ENCODE measurements at places on chromosomes 6 and 20.

DNA sequence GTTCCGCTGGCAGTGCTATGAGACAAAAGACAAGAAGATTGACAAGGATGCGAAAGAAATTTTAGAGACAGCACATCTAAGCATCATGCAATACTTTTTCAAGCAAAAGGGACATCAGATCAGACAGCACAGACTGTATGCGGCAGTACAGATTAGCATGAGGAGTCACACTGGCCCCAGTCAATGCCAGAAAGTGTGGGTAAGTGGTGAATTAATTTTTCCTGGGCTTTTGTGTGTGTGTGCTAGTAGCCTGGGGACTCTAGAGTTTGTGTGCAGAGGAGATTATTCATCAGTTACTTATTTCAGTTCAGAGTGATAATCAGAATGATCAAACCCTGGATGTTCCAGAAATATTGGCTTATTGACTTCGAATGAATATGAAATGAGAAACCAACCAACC, 47.2 kb downstream of the LAMA4 start:
- DNase-seq: no peak

DNA sequence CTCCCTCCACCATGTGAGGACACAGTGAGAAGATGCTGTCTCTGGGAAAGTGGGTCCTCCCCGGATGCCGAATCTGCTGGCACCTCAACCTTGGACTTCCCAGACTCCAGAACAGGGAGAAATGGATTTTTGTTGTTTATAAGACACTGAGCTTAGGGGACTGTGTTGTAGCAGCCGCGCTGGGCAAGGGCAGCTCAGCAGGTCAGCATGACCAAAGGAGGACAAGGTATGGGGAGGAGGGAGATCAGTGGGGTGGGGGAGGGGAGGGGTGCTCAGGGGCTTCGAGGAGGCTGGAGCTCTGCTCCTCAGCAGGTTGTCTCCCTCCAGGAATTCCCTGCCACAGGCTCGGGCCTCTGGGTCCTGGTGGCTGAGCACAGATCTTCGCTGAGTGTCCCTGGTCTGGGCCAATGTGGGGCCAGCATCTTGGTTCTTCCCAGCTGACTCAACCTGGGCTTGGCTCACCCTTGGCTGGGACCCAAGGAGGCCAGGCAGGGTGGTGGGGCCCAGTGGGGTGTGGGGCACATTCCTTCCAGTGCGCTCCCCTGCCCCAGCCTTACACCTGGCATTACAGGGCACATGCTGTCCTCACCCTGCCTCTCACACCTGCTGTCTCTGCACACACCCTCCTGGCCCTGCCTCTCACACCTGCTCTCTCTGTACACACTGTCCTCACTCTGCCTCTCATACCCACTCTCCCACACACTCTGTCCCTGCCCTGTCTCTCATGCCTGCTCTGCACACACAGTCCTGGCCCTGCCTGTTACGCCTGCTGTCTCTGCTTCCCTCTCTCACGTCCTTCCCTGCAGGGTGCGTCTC, 107.3 kb downstream of the SYCP2 start:
- no peak for DNase-seq

GRCh38 chr6:138588805-138589434, 89.6 kb upstream of the NHSL1 start:
- DNase-seq: no peak

DNA sequence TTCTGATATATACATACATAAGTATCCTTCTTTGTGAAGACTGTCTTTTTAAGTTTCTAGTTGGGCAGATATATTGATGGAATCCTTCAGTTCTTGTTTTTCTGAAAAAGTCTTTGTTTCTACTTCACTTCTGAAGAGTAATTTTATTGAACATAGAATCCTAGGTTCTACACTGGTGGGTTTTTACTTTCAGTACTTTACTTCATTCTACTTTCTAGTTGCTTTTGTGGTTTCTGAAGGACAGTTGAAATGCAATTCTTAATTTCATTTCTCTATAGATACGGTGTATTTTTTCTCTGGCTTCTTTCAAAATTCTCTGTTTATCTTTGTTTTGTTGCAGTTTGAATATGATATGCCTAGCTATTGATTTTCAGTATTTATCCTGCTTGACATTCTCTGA, 105.3 kb downstream of the HMGCLL1 start:
- DNase-seq: no peak

DNA sequence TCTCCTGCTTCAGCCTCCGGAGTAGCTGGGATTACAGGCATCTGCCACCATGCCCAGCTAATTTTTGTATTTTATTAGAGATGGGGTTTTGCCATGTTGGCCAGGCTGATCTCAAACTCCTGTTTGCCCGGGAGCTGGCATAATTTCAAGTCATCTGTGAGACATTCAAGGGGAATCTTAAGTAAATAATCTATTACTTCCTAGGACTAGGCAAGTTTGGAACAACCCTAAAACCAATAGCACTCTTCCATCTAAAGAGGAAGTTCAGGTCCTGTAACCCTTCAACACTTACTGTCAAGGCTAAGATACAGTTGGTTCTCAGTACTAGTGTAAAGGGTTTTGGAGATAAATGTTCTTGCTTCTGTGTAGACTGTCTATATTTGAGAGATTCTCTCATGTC, 267.8 kb upstream of the IRAK1BP1 start:
- DNase-seq: no peak

DNA sequence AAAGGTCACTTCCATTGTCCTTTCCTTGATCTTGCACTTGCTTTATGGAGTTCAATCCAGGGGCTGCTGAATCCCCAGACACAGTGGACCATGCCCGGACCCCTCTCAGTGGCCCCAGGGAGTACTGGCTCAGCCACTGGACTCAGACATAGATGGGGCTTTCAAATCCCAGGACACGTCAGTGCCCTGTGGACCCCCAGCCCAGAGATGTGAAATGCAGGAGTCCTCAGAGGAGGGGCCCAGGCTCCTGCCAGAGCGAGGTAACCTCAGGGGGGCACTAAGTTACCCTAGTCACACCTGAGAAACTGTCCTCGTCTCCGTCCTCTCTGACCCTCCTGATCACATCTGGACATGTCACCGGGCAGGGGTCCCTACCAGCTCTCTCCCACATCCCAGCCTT, 18.7 kb upstream of the APMAP start:
- DNase-seq: no peak

GRCh38 chr6:42512579-42512978, 51.2 kb upstream of the UBR2 start:
- DNase-seq: no peak

DNA sequence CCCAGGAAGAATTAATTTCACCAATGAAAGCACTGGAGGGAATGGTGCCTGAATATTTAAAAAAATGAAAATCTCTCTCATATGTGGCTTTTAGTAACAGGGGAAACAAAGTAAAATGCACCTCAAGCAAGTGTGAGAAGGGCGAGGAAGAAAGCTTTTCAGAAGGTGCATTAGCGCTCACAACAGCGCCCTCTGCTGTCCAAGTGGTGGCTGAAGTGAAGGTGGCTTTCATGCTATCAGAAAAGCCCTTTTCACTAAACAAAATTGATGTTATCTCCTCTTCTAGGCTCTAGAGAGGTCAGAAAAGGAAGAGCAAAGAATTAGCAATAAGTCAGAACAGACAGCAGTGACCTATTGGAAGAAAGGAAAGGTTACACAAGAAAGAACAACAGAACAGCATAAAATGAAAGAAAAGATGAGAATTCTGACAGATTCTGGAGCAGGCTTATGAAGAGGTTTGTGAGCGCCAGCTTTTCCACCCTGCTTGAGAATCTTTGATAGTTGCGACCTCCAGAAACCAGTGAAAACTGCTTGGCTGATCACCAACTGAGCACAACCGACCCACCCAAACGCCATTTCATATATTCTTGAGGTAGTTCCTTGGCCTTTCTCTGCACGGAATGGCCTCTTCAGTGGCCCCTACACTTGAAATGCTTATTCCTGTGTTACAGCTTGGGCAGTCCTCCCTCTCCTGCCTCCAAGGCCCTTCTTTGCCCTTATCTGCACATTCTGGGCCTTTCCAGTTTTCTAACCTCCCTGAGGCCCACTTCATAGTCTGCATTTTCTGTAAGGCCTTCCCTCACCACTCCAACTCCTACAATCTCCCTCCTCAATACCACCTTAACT, 45.3 kb downstream of the SMLR1 start:
- DNase-seq: no peak

GRCh38 chr20:46408281-46408731, 1.9 kb upstream of the ELMO2 start:
- no peak for DNase-seq

All from thoracic aorta (tissue), 2 donors.